HL-60 (cell line): ENCODE measurements at places on chromosomes 5 and 9.

DNA sequence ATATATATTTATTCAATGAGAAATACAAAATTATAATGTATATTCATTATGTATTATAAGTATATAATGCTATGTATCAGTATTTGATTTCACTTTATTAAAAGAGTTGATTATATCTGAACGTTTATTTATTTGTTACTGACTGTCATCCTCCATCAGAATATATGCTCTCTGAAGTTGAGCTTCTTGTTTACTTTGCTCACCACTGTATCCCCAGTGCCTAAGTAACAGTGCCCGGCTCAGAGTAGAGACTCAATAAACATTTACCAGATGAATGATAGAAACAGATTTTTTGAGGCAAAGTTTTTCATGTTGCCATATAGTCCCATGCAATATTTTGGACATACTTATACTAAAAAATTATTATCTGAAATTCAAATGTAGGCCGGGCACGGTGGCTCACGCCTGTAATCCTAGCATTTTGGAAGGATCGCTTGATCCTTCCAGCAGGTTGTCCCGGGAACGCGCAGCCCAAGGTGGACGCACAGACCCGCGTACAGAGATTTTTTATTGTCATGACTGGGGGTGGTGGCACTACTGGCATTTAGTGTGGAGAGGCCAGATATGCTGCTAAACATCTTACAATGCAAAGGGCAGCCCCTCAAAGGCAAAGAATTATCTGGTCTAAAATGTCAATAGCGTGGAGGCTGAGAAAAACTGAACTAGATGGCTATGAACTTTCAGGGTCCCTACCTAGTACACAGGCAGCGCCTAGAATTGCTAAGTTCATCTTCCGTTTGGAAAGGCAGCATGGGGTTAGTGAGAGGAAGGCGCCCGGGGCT, 761 bp upstream of the DNAJC25 start:
- no peak for DNase-seq

- DNase-seq: no peak
Observed at GRCh38 chr9:69578026-69578425, 94.1 kb downstream of the APBA1 start.

GRCh38 chr9:38029915-38030638, 39.0 kb downstream of the SHB start:
- DNase-seq: no peak

- no peak for DNase-seq
Observed at GRCh38 chr5:33166522-33166921, 274.2 kb upstream of the TARS1 start.

- no peak for DNase-seq
Observed at GRCh38 chr9:109179801-109180523, 12.9 kb upstream of the FRRS1L start.

DNA sequence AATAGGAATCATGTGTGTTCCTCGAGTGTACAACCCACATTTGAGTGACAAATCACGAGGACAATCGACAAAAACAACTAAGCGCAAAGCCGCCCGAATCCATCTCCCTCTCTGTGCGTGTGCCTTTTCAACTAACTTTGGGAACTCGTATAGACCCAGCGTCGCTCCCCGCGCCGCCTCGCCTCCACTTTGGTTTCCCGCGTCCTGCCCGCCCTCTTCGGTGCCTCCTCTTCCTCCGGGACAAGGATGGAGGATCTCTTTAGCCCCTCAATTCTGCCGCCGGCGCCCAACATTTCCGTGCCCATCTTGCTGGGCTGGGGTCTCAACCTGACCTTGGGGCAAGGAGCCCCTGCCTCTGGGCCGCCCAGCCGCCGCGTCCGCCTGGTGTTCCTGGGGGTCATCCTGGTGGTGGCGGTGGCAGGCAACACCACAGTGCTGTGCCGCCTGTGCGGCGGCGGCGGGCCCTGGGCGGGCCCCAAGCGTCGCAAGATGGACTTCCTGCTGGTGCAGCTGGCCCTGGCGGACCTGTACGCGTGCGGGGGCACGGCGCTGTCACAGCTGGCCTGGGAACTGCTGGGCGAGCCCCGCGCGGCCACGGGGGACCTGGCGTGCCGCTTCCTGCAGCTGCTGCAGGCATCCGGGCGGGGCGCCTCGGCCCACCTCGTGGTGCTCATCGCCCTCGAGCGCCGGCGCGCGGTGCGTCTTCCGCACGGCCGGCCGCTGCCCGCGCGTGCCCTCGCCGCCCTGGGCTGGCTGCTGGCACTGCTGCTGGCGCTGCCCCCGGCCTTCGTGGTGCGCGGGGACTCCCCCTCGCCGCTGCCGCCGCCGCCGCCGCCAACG, at the start of gene GPR150:
GPR150 (plus strand) TSS at position 58 of the 840 bp plus-strand sequence; CDS start at position 247, 189 bp downstream.
- DNase-seq: no peak

- no peak for DNase-seq
Observed at GRCh38 chr5:172820046-172820767, 13.8 kb upstream of the ERGIC1 start.

- DNase-seq: no peak
Observed at GRCh38 chr5:96823900-96824380, 16.2 kb upstream of the ERAP1 start.

- DNase-seq: peak; percentile 99
Observed at GRCh38 chr9:129460323-129461261, 160.3 kb downstream of the C9orf50 start.

- no peak for DNase-seq
Observed at GRCh38 chr9:119701651-119702050, 332.4 kb upstream of the BRINP1 start.

- no peak for DNase-seq
Observed at GRCh38 chr9:18544456-18544855, 70.5 kb downstream of the ADAMTSL1 start.

GRCh38 chr5:139949710-139950109, 93.4 kb downstream of the NRG2 start:
- DNase-seq: no peak

DNA sequence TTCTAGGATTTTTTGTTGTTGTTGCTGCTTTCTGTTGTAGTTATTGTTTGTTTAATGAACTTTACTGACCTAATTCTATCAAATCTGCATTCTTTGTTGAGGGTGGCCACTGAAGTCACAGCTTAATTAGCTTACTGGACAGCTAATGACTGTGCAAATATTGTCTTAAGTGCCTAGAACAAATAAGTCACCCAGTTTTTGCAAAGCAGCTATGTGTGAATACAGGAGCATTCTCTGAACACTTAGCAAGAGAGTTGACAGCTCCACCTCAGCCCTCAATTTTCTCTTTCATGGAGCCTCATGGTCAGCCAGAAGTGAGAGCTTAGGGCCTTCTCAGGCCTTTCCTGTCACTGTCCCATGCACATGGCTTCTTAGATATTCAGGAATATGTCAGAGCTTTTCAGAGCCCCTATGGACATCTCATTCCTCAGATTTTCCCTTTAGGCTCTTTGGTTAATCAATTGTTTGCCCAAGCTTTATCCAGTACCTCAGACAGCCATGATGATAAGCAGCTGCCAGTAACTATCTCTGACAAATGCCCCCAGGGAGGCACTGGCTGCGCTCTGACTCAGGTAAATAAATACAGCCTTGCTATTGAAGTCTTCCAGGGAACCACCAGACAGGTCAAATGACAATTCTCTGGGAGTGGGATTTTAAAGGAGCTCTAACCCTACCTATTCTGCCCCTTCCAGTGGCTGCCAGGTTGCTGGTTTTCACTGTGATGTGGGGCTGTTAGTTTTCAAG, 241.4 kb upstream of the IL12B start:
- DNase-seq: no peak

DNA sequence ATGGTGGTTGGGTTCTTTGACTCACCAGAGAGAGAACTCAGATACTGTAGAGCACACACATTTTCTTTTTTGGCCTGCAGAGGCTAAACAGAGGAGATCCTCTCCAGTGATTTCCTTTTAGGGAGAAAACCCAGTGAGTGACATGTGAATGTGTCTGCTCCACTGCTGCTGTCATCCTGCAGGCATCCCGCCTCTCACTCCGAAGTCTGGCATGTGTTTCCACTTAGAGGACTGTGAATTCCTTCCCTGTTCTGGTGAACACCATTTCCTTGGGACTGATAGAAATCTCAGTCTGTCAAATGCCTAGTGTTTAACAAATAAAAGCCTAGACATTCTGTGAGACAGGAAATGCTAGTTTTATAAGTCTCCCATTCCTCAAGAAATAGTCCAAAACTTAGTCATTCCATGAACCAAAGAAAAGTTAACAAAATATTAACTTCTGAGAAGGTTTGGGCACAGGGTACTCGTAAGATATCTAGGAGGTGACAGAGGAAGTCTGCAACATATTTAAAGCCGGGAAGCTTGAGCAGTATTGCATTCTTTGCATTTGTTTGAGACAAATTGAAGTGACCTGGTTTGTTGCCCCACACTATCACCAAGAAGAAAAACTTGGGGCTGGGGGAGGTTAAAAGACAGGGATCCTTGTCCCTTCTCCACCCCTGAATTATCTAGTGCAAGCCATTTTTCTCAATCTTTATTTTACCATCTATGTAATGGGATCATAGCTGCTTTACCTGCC, 74.9 kb upstream of the NIPAL4 start:
- DNase-seq: no peak

- no peak for DNase-seq
Observed at GRCh38 chr9:129728744-129729143, 24.1 kb downstream of the PTGES start.

- DNase-seq: no peak
Observed at GRCh38 chr9:37030611-37030939, 3.5 kb downstream of the PAX5 start.

- DNase-seq: no peak
Observed at GRCh38 chr5:138792195-138792790, 39.1 kb downstream of the CTNNA1 start.

GRCh38 chr5:64417390-64417789, 88.4 kb upstream of the RGS7BP start:
- DNase-seq: no peak

- DNase-seq: no peak
Observed at GRCh38 chr9:112905084-112905483, 14.4 kb upstream of the SLC46A2 start.

DNA sequence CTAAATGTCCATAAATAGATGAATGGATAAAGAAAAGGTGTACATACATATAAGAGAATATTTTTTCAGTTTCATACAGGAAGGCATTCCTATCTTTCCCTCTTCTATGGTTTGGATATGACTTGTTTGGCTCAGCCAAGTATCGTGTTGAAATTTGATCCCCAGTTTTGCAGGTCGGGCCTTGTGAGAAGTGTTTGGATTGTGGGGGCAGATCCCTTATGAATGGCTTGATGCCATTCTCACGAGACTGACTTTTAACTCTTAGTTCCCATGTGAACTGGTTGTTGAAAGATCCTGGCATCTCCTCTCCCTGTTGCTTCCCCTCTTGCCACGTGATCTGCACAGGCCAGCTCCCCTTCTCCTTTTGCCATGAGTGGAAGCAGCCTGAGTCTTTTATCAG, 421.1 kb upstream of the FTMT start:
- no peak for DNase-seq

DNA sequence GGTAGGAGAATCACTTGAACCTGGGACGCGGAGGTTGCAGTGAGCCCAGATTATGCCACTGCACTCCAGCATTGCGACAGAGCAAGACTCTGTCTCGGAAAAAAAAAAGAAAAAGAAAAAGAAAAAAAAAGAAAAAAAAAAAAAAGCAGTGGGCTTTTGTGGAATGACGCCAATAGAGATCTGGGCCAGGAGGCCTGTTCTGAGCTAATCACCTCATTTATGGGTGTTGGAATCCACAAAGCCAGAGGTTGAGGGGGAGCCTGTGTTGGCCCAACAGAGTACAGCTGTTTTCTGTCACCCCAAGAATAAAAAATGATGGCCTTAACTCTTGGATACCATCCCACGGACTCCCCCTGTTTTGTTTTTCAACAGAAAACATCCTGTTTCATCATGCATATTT, 18.5 kb downstream of the OSTF1 start:
- no peak for DNase-seq

GRCh38 chr9:34982361-34982760, 7.2 kb upstream of the DNAJB5 start:
- no peak for DNase-seq

DNA sequence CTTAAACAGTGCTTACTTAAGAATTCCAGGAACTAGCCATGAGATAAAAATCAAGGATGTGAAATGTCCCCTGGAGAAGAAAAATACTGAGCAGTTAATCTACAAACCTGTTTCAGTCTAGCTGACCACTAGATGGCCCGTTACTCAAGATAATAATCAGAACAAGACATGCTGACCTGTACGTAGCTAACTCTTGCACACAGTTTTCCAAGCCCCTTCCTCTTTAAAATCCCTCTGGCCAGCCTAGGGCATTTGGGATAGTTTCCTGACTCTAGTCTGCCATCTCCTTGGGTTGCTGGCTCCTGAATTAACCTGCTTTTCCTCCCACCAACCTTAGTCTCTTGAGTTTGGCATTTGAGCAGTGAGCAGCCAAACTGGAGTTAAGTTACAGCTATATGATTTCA, 59.2 kb upstream of the TRAF1 start:
- no peak for DNase-seq

- no peak for DNase-seq
Observed at GRCh38 chr5:30693326-30693725, 500.2 kb upstream of the CDH6 start.

GRCh38 chr9:121472446-121472845, 27.2 kb downstream of the GGTA1 start:
- DNase-seq: no peak
